H9 (cell line): ENCODE measurements at places on chromosomes 2 and 18. TPM values are rescaled to one million over a fixed set of nuclear protein-coding genes. Genes with fewer than 3 reads are reported as not detected.

GRCh38 chr2:126891681-126892500 is 6.8 kb upstream of the TEX51 start:
- no peaks in the 10 kb centered on the region for H3K27me3 ChIP-seq
- H3K36me3 ChIP-seq = no peaks in the 10 kb centered on the region
- DNase-seq = peak; percentile 24
- H3K4me3 ChIP-seq = no peak overlapping the region

USP34 gene
- total RNA-seq = 84.3 and 93.9 TPM in 2 replicates

CPO gene
- 0.66 and 0.68 TPM in 2 replicates for total RNA-seq

MAP3K19 gene
- not detected in 2 replicates for total RNA-seq

GRCh38 chr2:241179899-241180298 is 8.6 kb upstream of the ANO7 start:
- no peak overlapping the region for H3K27ac ChIP-seq
- peaks cover 5% of the 10 kb centered on the region; the same call in 1 of the 2 replicates for H3K36me3 ChIP-seq
- DNase-seq = no peak
- no peaks in the 10 kb centered on the region for H3K27me3 ChIP-seq

- H3K4me3 ChIP-seq = no peak overlapping the region
- H3K36me3 ChIP-seq = no peaks in the 10 kb centered on the region
- no peak for DNase-seq
- H3K27ac ChIP-seq = no peak overlapping the region
- no peaks in the 10 kb centered on the region for H3K27me3 ChIP-seq
- no peaks in the 10 kb centered on the region for H3K4me1 ChIP-seq
Observed at GRCh38 chr18:8045160-8045883, 478.2 kb downstream of the PTPRM start.

- peaks cover 2% of the 10 kb centered on the region; the same call in 1 of the 2 replicates for H3K4me1 ChIP-seq
- H3K36me3 ChIP-seq = peaks cover 3% of the 10 kb centered on the region
- no peak for DNase-seq
- H3K27ac ChIP-seq = no peak overlapping the region
Observed at GRCh38 chr2:143764706-143765105, 635.5 kb downstream of the ARHGAP15 start.

DNA sequence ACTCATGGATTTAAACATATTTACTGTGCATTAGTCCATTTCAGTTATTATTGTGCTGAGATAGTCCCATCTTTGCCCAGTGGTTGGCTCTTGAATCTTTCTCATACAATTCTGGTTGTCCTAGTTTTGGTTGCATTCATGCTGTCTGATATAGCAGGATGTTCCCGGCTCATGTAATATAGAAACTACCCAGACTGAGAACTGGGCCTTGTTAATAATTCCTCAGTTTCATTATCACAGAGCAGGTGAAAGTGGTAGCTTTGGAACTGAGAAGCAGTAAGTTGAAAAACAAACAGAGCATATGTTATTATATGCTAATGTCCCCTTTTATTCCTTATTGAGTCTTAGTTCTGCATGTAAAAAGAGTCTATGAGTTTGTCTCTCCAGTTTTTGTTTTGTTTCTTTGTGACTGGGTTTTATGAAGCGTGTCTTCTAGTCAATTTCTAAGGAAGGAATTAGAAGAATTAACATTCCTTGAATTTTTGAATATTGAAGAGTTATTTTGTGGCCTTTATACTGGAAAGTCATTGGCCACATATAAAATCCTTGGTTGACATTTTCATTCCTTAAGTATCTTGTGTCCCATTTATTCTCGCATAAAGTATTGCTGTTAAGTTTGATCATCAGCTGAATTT is 43.3 kb downstream of the EIF5B start:
- peaks cover 49% of the 10 kb centered on the region for H3K36me3 ChIP-seq
- no peak overlapping the region for H3K4me3 ChIP-seq
- H3K4me1 ChIP-seq = no peaks in the 10 kb centered on the region; the same call in 1 of the 2 replicates
- no peak for DNase-seq

DOK6 gene
- total RNA-seq = 0.20 and 0.33 TPM in 2 replicates

ALPI gene
- not detected in 2 replicates for total RNA-seq

DNA sequence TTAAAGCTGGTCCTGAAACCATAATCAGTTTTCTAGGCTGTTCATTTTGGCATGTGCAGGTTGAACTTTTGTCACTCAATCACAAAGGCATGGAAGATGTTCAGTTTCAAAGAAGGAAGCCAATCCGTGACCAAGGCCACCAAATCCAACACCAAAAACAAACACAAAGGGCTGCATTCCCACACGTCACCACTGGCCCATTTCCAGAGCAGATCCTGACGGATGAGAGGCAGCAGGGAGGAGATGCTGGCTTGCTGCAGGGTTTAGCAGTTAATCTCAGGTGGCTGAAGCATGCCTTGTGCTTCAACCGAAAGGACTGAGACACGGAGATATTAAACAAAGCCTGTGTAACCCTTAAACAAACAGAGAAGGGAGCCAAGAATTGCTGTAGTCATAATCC is 191.9 kb upstream of the CTAGE1 start:
- H3K36me3 ChIP-seq = no peaks in the 10 kb centered on the region
- no peak for DNase-seq
- H3K27ac ChIP-seq = no peak overlapping the region

ACMSD gene
- total RNA-seq = not detected in 2 replicates

DNA sequence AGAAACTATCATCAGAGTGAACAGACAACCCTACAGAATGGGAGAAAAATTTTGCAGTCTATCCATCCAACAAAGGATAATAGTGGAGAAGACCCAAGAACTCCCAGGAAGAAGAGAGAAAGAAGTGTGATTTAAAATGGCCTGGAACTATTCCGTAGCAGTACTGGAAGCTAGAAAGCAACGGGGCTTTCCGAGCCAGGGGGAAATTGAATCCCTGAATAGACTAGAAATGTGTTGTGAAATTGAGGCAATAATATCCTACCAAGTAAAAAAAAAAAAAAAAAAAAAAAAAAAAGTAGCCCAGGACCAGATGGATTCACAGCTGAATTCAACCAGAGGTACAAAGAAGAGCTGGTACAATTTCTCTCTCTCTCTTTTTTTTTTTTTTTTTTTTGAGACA is 69.3 kb downstream of the FARP2 start:
- H3K4me3 ChIP-seq = no peak overlapping the region
- H3K36me3 ChIP-seq = peaks cover 29% of the 10 kb centered on the region
- no peaks in the 10 kb centered on the region for H3K4me1 ChIP-seq
- H3K27ac ChIP-seq = no peak overlapping the region
- H3K27me3 ChIP-seq = no peaks in the 10 kb centered on the region

- H3K4me1 ChIP-seq = no peaks in the 10 kb centered on the region
- H3K36me3 ChIP-seq = no peaks in the 10 kb centered on the region
- no peak overlapping the region for H3K4me3 ChIP-seq
- no peaks in the 10 kb centered on the region for H3K27me3 ChIP-seq
- no peak for DNase-seq
- no peak overlapping the region for H3K27ac ChIP-seq
Observed at GRCh38 chr2:74828543-74828942, 5.4 kb upstream of the HK2 start.

GRCh38 chr2:172404824-172405223 is 22.6 kb upstream of the ITGA6 start:
- no peak overlapping the region for H3K4me3 ChIP-seq
- no peak for DNase-seq
- no peaks in the 10 kb centered on the region for H3K36me3 ChIP-seq
- H3K27ac ChIP-seq = no peak overlapping the region
- no peaks in the 10 kb centered on the region for H3K4me1 ChIP-seq
- no peaks in the 10 kb centered on the region for H3K27me3 ChIP-seq

ADD2 gene
- total RNA-seq = 124 TPM in 2 replicates

DNA sequence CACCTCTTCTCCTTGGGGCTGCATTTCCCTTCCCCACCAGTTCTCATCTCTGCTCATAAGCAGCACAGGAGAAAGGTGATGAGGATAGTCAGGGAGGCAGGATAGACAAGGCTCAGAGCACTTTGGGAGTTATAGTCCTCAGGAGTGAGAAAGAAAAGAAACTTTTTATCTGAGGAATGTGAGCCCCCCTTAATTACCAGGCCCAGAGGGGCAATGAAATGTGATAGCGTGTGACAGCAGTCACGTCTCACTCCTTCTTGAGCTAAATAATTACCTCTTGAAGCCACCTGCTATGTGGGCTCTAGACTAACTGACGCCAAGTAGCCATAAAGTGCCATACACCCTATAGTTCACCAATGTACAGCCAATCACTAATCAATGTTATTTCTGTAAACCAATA is 105.8 kb downstream of the SPP2 start:
- H3K27me3 ChIP-seq = 0 out of 2 replicates have a peak, but pooled peaks cover 3% of the 10 kb centered on the region
- H3K4me3 ChIP-seq = no peak overlapping the region
- no peaks in the 10 kb centered on the region for H3K4me1 ChIP-seq

DNA sequence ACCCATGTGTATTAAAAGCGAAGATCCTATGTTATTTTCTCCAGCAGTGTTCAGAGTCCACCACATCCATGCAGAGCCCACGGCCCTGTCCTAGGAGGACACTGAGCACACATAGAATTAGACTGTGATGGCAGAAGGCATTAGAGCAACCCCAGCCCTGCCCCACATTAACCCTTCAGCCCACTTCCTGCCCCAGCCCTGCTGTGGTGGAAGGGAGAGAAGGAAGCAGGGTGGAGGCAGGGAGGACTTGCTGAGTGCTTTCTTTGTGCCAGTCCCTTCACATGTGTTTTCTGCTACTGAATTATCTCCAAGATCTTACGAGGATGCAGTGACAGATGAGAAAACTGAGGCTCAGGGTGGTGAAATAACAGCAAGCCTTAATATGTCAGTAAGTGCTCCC is 339.0 kb downstream of the SMAD2 start:
- no peak overlapping the region for H3K4me3 ChIP-seq
- no peaks in the 10 kb centered on the region for H3K36me3 ChIP-seq
- H3K4me1 ChIP-seq = no peaks in the 10 kb centered on the region; the same call in 1 of the 2 replicates
- no peak for DNase-seq
- no peak overlapping the region for H3K27ac ChIP-seq

DNA sequence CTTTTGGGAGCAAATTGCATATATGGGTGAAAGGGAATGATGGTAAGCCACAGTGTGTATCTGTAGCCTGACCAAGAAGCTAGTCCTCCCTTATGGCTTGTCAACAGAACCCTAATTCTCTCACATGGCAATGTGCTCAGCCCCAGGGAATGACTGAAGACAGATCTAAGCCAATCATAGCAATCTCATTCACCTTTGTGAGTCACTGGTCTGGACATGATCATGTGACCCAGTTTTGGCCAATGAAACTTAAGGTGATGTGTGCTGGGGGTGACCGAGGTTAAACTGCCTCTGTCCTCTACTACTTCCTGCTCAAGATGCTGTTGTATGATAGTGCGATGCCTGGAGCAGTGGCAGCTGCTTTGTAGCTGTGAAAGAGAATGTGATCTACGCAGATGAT is 491.2 kb upstream of the HS6ST1 start:
- H3K4me3 ChIP-seq = no peak overlapping the region
- no peaks in the 10 kb centered on the region for H3K27me3 ChIP-seq
- no peak overlapping the region for H3K27ac ChIP-seq

SOWAHC gene
- 20.1 and 20.9 TPM in 2 replicates for total RNA-seq

TMEM18 gene
- 28.3 and 30.7 TPM in 2 replicates for total RNA-seq

DNA sequence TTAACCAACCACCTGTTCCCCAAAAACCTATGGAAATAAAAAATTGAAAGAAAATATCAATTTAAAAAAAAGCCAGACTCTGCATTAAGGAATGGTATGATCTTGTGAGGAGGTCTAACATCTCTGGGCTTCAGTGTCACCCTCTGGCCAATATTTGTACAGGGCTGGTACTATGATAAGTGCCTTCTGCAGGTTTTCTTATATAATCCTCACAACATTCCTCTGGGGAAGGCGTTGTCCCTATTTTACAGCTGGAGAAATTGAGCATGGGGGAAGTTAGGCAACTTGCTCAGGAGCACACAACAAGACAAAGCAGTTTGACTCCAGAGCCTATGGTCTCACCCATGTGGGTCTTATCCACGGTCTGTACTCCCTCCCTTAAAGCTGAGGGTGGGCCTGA is 86.0 kb downstream of the ZBTB7C start:
- H3K4me3 ChIP-seq = no peak overlapping the region
- no peak overlapping the region for H3K27ac ChIP-seq
- no peaks in the 10 kb centered on the region for H3K27me3 ChIP-seq

DNA sequence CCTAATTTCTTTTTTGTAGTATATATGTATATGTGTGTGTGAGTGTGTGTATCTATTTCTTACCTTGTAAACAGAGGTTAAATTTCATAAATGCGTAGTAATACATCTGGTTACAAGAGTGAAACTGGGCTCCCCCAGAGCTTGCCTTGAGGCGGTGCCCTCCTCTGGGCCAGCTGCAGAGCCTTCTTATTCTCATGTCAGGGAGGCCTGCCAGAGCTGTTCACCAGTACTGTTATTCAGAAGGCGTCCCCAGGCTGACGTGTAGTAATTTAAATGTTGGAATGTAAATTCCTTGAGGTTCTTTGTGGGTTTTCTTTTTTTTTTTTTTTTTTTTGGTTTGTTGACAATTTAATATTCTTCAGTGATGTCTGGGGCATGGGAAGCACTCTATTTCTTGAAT is 11.2 kb downstream of the COPS8 start:
- no peak overlapping the region for H3K4me3 ChIP-seq
- DNase-seq = no peak
- no peak overlapping the region for H3K27ac ChIP-seq
- peaks cover 27% of the 10 kb centered on the region for H3K36me3 ChIP-seq
- H3K4me1 ChIP-seq = no peaks in the 10 kb centered on the region

- no peaks in the 10 kb centered on the region for H3K27me3 ChIP-seq
- no peak overlapping the region for H3K4me3 ChIP-seq
- H3K36me3 ChIP-seq = no peaks in the 10 kb centered on the region
- H3K27ac ChIP-seq = no peak overlapping the region
- peak; percentile 69 for DNase-seq
Observed at GRCh38 chr2:238106339-238106697, 6.2 kb downstream of the ESPNL start.

ERICH2 gene
- total RNA-seq = 0.66 and 1.2 TPM in 2 replicates

- H3K27ac ChIP-seq = no peak overlapping the region
- H3K27me3 ChIP-seq = no peaks in the 10 kb centered on the region
- no peaks in the 10 kb centered on the region for H3K36me3 ChIP-seq
- H3K4me3 ChIP-seq = no peak overlapping the region
- no peaks in the 10 kb centered on the region for H3K4me1 ChIP-seq
Observed at GRCh38 chr2:150618245-150618895, 130.9 kb upstream of the RND3 start.

SERPINB4 gene
- 4.1 and 4.3 TPM in 2 replicates for total RNA-seq

DNA sequence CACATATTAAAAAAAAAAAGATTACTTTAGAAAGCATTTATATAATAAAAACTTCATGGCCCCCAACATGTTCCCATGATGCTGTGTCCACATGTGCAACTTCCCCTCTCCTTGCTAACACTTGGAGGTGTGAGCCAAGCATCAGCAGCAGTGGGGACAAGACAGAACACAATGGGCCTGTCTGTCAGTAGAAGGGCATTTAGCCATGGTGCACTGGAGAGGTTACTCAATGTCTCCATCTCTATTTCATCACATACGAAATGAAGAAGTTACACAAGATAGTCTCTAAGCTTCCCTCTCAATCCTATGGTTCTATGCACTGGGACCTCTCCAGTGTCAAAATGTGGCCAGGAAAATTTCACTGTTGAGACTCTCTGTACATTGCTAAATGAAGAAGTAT is 2.5 kb downstream of the VIT start:
- H3K27ac ChIP-seq = no peak overlapping the region
- no peaks in the 10 kb centered on the region; the same call in 2 of the 3 replicates for H3K36me3 ChIP-seq
- H3K27me3 ChIP-seq = no peaks in the 10 kb centered on the region
- H3K4me3 ChIP-seq = no peak overlapping the region
- DNase-seq = no peak

TMEM247 gene
- not detected in 2 replicates for total RNA-seq

GRCh38 chr2:224973112-224974016 is 68.9 kb downstream of the DOCK10 start:
- no peaks in the 10 kb centered on the region for H3K27me3 ChIP-seq
- H3K4me3 ChIP-seq = no peak overlapping the region
- no peaks in the 10 kb centered on the region for H3K4me1 ChIP-seq
- no peaks in the 10 kb centered on the region for H3K36me3 ChIP-seq
- no peak for DNase-seq
